ENCODE measurements at places on chromosomes 3 and 15. TPM values are rescaled to one million over a fixed set of nuclear protein-coding genes. Genes with fewer than 3 reads are reported as not detected.

Gene LOXL1
- 18.6 TPM for total RNA-seq

Gene P2RY1
- 0.08 TPM for total RNA-seq

Gene GPR149
- not detected for total RNA-seq

Gene IMP3
- total RNA-seq = 56.0 TPM

Gene TRIM42
- total RNA-seq = not detected

Gene DNAH1
- total RNA-seq = 2.4 TPM

- H3K27me3 ChIP-seq = no peaks in the 10 kb centered on the region
- H3K4me1 ChIP-seq = no peaks in the 10 kb centered on the region
- no peak overlapping the region for H3K4me3 ChIP-seq
- no peak overlapping the region for H3K27ac ChIP-seq
Measured at GRCh38 chr3:101791778-101792177, 12.8 kb downstream of the NXPE3 start.

DNA sequence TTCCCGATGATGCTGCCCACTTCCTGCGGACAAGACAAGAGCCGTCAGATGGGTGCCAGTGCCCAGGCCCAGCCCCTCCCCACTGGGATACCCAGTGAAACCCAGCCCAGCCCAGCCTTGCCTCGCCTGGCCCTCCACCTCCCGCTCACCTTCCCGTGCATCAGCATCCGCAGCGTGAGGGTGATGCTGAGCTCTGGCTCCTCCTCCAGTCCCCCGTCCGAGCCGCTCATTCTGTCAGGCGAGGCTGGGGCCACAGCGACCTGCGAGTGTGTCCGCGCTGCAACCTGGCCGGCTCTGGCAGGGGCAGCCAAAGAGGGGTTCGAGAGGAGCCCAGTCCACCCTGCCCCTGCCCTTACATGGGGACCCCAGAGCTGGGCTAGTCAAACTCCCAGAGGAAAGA is 5.8 kb downstream of the GPR62 start:
- no peaks in the 10 kb centered on the region for H3K27me3 ChIP-seq
- DNase-seq = no peak
- H3K36me3 ChIP-seq = no peaks in the 10 kb centered on the region
- no peak overlapping the region for H3K27ac ChIP-seq

DNA sequence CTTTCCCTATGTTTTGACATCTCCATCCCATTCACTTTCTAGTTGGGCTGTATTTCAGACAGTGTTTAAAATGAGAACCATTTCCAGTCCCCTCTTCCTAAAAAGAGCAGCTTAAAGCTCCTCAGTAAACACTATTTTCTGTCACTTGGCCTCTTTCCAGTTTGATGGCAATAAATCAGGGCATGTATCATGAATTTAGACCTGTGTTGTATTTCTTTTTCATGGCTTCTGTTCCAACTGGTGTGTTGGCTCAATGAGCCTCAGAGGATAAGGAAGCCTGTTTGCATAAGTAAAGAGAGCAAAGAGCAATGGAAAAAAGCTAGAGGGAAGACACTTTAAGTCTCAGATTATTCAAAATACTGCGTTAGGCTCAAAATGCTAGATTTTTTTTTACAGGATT is 7.2 kb downstream of the CCDC80 start:
- no peak overlapping the region for H3K27ac ChIP-seq
- H3K27me3 ChIP-seq = peaks cover 5% of the 10 kb centered on the region
- H3K4me1 ChIP-seq = no peaks in the 10 kb centered on the region
- no peak overlapping the region for H3K4me3 ChIP-seq

GRCh38 chr15:101813803-101814534 is 2.0 kb downstream of the OR4F15 start:
- no peak overlapping the region for H3K4me3 ChIP-seq
- DNase-seq = no peak
- no peak overlapping the region for H3K27ac ChIP-seq
- no peaks in the 10 kb centered on the region for H3K4me1 ChIP-seq
- H3K36me3 ChIP-seq = no peaks in the 10 kb centered on the region

- no peak for DNase-seq
- H3K27me3 ChIP-seq = no peaks in the 10 kb centered on the region
- no peaks in the 10 kb centered on the region for H3K4me1 ChIP-seq
- H3K27ac ChIP-seq = no peak overlapping the region
- H3K36me3 ChIP-seq = no peaks in the 10 kb centered on the region
Measured at GRCh38 chr3:146781606-146782005, 176.5 kb upstream of the PLSCR5 start.

- no peaks in the 10 kb centered on the region for H3K27me3 ChIP-seq
- H3K36me3 ChIP-seq = no peaks in the 10 kb centered on the region
- DNase-seq = no peak
- no peaks in the 10 kb centered on the region for H3K4me1 ChIP-seq
- H3K27ac ChIP-seq = no peak overlapping the region
Measured at GRCh38 chr15:93719921-93720351, 511.4 kb upstream of the MCTP2 start.

- H3K36me3 ChIP-seq = no peaks in the 10 kb centered on the region
- no peaks in the 10 kb centered on the region for H3K27me3 ChIP-seq
- H3K4me3 ChIP-seq = no peak overlapping the region
- H3K4me1 ChIP-seq = peaks cover 6% of the 10 kb centered on the region
- H3K27ac ChIP-seq = no peak overlapping the region
- no peak for DNase-seq
Measured at GRCh38 chr15:65033659-65034269, 4.3 kb upstream of the MTFMT start.

DNA sequence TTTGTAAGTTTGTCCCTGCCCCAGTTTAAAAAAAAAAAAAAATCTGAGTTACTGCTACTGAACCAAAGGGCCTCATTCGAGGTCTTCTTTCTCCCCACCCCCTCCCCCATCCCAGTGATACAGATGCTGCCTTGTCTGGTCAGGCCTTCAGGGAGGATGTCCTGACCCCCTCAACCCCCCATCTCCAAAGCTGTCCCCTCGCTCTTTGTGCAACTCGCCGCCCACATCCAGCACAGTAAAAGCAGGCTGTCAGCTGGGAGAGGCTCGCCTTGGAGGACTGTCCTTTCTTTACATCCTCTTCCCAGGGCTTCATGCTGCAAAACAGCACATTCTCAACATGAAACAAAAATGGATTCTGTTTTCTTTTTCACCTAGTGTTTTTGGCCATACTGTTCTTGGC is 133.4 kb downstream of the VGLL4 start:
- no peaks in the 10 kb centered on the region for H3K27me3 ChIP-seq
- peaks cover 31% of the 10 kb centered on the region for H3K4me1 ChIP-seq

DNA sequence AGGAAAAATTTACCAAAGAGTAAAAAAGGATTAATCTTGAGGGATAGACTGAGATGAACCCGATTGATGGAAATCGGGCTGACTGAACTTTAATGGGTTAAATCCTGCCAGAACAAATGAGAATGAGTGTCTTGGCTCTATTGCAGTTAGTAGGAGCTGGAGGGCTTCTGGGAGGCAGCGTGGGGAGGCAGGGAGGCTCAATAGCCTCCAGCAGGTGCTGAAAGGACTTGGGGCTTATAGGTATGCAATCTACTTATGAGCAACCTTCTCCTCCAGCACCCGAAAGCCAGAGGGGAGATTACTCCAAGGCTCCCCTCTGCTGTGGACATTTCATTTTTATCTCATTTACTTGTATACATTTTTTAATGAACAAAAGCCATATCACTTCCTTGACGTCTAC is 1.0 kb upstream of the CRYBG3 start:
- no peak overlapping the region for H3K27ac ChIP-seq
- no peaks in the 10 kb centered on the region for H3K36me3 ChIP-seq
- peaks cover 19% of the 10 kb centered on the region for H3K4me1 ChIP-seq
- no peak for DNase-seq
- peak overlapping the region; percentile 93 for H3K4me3 ChIP-seq

- peaks cover 34% of the 10 kb centered on the region for H3K4me1 ChIP-seq
- peak overlapping the region; percentile 97 for H3K4me3 ChIP-seq
- H3K27ac ChIP-seq = peak overlapping the region; percentile 96
Measured at GRCh38 chr15:78875107-78875914, 2.6 kb downstream of the MORF4L1 start.

- H3K36me3 ChIP-seq = no peaks in the 10 kb centered on the region
- H3K27ac ChIP-seq = no peak overlapping the region
- no peak overlapping the region for H3K4me3 ChIP-seq
- H3K4me1 ChIP-seq = peaks cover 7% of the 10 kb centered on the region
- H3K27me3 ChIP-seq = no peaks in the 10 kb centered on the region
- no peak for DNase-seq
Measured at GRCh38 chr15:64636556-64636955, 138.8 kb downstream of the RBPMS2 start.

DNA sequence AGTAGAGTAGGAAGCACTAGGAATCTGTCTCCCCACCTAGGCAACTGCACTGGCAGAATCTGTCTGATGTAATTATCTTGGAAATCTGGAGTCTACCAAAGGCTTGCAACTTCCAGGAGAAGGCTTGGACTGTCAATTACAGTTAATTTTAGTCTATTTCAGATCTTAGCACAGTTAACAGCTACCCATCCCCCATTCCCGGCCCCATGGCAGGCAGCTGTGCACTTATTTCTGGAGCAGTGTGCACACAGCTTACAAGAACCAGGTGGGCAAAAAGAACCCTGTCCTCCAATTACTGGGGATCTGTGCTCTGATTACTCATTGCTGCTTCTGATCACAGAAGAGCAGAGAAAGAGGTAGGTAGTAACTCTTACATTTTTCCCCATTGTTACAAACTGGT is 12.3 kb upstream of the CDAN1 start:
- no peak overlapping the region for H3K27ac ChIP-seq
- no peaks in the 10 kb centered on the region for H3K27me3 ChIP-seq
- no peaks in the 10 kb centered on the region for H3K36me3 ChIP-seq
- DNase-seq = no peak
- H3K4me1 ChIP-seq = no peaks in the 10 kb centered on the region

GRCh38 chr15:74006774-74007639 is 12.5 kb downstream of the PML start:
- no peak overlapping the region for H3K4me3 ChIP-seq
- no peak overlapping the region for H3K27ac ChIP-seq
- H3K36me3 ChIP-seq = no peaks in the 10 kb centered on the region
- no peaks in the 10 kb centered on the region for H3K27me3 ChIP-seq
- no peak for DNase-seq

All from Panc1 (cell line).